ENCODE measurements at places on chromosomes 4 and X.

- peak; percentile 47 for DNase-seq
Measured at GRCh38 chrX:39900777-39901170, 197.0 kb downstream of the BCOR start.

GRCh38 chr4:3250438-3250955, 1.5 kb downstream of the MSANTD1 start:
- no peak for DNase-seq

GRCh38 chrX:14354521-14354920, 174.8 kb upstream of the GLRA2 start:
- no peak for DNase-seq

DNA sequence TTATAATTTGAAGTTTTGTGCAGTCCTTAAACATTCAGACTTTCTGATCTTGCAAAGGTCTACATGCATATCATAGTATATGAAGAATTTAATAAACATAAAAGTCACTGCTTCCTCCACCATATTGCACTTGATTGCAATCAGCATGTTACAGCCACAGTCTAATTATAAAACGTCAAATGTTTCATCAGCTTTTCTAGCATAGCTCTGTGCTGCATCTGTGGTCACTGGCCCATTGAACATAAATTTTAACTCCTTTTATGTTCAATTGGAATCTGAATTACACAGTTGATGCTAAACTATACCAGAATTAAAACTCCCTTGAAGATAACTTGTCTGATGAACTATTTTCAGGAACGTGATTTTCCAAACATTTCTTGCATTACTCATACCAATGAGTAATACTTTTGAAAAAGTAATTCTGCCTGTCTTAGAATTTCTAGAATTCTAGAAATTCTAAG, 329.1 kb downstream of the GALNTL6 start:
- DNase-seq = no peak

DNA sequence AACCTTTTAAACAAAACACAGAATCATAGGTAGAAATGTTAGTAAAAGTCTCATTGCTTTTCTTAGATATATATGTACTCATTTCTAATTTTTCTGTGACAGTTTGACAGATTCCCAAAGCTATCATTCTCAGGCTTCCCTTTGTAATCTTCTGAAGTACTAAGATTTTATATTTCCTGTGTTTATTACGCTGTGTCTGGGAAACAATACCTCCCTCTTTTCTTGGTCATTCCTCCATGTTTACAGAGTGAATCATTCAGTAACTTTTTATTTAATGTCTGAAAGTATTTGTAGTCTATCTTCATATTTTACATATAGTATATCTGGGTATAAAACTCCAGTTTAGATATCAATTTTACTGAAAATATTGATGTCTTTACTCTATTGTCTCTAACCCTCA, 1826.3 kb upstream of the IGFBP7 start:
- no peak for DNase-seq

- DNase-seq = no peak
Measured at GRCh38 chr4:95105112-95105511, 347.4 kb downstream of the BMPR1B start.

DNA sequence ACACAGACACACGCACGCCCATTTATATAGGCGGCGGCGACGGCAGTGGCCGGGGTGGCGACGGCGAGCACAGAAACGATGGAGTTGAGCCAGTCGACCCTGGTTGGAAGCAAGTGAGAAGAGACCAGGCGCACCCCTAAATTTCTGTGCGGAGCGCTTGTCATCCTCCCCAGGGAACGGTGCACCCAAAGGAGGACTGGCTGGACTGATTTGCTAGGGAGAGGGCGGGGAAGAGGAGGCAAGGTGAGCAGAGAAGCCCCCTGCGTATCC, 302 bp downstream of the NHS start:
- no peak for DNase-seq

GRCh38 chrX:34744521-34744920, 87.4 kb upstream of the TMEM47 start:
- no peak for DNase-seq

DNA sequence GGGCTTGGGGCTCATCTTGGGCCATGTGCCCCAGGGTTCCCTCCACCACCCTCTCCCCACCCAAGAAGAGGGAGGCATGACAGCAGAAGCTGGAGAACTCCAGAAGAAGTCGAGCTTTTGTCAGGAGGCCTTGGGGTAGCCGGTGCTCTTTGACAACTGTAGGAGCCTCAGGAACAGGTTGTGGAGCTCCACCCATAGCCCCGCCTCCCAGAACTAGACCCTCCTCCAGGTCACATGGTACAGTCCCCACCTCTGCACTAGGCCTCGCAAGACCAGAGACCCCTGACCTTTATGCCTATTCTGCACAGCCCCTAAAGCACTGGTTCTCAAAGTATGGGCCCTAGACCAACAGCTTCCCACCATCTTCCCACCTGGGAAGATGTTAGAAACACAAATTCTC, 8.0 kb upstream of the MORC4 start:
- no peak for DNase-seq

- no peak for DNase-seq
Measured at GRCh38 chrX:52118262-52118661, 49.3 kb upstream of the MAGED4B start.

GRCh38 chrX:155874571-155875244, 6.4 kb upstream of the VAMP7 start:
- no peak for DNase-seq

DNA sequence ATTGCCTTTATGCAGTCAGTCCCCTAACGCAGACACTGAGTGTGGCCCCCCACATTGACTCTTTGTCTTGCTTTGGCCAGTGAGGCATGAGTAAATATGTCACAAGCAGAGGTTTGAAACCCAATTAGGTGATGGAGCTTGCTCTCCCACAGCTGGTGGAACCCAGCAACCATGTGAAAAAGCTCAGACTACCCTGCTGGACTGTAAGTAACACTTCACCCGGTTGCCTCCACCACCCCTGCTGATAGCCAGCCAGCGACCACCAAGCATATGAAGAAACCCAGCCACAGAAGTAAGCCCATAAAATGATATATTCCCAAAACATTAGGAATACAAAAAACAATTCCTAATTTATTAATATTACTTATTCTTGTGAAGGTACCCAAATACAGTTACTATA, 21.6 kb upstream of the PDCL2 start:
- no peak for DNase-seq

GRCh38 chr4:168900080-168900479, 110.0 kb downstream of the CBR4 start:
- DNase-seq = no peak

DNA sequence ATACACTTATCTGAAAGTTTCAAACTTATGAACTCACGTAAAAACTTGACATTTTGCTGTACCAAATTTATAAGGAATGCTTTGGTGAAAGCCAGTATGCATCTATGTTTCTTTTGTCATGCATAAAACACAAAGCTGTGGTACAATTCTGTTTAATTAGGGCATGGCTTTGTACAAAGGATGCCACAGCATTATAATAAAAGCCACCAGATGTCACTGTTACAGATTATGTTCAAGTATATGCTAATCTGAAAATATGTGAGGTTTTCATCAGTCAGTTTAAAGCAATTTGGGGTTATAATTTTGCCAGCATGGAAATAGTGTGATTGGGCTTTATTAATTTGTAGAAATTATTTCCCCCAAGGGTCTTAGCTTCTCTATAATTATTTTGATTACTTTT, 69.0 kb downstream of the ATOH1 start:
- no peak for DNase-seq

GRCh38 chr4:11495291-11495690, 66.6 kb upstream of the HS3ST1 start:
- DNase-seq = no peak

GRCh38 chrX:72201836-72202536, 20.4 kb downstream of the PIN4 start:
- DNase-seq = no peak

GRCh38 chr4:187814737-187815465, 180.7 kb upstream of the ZFP42 start:
- no peak for DNase-seq

GRCh38 chrX:42229533-42229932, 306.2 kb upstream of the CASK start:
- no peak for DNase-seq

DNA sequence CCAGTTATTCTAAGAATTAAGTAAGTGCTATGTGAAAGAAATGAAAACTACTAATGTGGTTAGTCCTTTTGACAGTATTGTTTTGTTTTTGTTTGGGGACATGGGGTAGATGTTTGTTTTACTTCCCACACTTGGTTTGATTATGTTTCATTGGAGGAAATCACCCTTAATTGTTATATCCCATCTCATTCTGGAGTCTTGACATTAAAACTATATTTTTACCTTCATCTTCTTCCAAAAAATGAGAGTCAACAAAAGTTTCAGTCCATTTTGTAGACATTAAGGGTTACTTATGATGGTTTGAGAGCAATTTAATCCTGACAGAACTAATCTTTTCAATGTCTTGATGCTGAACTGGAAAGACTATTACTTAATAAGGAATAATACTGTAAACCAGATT, 108.7 kb downstream of the GPC3 start:
- DNase-seq = no peak

DNA sequence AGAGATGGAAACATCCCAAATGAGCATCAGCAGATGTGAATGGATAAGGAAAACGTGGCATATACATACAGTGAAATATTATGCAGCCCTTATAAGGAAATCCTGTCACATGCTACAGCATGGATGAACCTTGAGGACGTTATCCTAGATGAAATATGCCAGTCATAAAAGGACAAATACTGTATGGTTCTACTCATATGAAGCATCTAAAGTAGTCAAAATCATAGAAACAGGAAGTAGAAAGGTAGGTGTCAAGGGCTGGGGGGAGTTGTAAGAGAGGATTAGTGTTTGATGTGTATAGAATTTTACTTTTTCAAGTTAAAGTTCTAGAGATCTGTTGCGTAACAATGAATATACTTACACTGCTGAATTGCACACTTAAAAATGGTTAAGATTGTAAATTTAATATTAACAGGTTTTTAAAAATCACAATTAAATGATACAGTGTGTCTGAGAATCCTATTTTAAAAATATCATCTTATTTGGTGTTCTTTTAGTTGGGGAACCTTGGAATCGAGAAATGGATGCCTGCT, 58.5 kb downstream of the KDM6A start:
- DNase-seq = no peak

- no peak for DNase-seq
Measured at GRCh38 chrX:103275947-103276567, 493 bp downstream of the TCEAL5 start.

- no peak for DNase-seq
Measured at GRCh38 chr4:72365981-72366380, 203.0 kb downstream of the ADAMTS3 start.

DNA sequence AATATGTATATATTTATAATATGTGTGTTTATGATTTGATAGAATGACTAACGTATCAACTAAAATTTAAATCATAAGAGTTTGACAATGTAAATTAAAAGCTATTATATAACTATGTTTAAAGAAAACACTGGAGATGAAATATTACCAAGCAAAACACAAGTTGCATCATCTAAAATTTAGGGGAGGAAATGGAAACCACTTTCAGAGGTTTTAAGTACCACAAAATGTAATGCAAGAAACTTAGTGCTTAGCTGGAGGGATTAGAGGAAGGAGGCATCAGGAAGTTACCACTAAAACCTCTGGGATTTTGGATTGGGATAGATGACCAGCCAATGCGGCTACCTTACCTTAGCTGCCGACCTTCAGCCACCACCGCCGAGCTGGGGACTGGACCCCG, 1192.1 kb upstream of the PRKX start:
- DNase-seq = no peak

DNA sequence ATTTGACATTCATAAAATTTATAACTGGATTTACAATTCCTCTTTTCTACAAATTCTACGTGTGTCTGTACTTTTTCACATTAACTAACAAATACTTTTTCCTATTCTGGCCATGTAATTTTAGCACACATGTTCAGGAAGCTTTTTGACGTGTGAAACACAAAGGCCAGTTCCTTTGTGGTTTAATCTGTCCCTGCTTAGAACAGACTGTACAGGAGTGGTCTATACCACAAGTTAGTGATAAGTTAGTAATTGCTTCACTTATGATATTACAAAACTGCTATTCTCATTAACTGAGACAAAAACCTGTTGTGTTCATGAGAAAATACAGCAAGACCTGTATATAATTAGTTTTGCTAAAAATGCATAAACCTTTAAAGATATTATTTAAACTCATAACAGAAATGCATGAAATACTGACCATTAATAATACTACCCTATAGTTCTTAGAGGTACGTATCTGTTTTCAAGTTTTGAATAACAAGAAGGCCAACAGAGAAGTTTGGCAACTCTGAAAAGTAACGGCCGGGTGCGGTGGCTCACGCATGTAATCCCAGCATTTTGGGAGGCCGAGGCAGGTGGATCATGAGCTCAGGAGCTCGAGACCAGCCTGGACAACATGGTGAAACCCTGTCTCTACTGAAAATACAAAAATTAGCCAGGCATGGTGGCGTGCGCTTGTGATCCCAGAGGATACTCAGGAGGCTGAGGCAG, 13.7 kb upstream of the AREG start:
- no peak for DNase-seq

- DNase-seq = no peak
Measured at GRCh38 chr4:84491481-84491880, 7.6 kb downstream of the NKX6-1 start.

GRCh38 chrX:132277953-132278614, 58.8 kb upstream of the RAP2C start:
- DNase-seq = no peak

DNA sequence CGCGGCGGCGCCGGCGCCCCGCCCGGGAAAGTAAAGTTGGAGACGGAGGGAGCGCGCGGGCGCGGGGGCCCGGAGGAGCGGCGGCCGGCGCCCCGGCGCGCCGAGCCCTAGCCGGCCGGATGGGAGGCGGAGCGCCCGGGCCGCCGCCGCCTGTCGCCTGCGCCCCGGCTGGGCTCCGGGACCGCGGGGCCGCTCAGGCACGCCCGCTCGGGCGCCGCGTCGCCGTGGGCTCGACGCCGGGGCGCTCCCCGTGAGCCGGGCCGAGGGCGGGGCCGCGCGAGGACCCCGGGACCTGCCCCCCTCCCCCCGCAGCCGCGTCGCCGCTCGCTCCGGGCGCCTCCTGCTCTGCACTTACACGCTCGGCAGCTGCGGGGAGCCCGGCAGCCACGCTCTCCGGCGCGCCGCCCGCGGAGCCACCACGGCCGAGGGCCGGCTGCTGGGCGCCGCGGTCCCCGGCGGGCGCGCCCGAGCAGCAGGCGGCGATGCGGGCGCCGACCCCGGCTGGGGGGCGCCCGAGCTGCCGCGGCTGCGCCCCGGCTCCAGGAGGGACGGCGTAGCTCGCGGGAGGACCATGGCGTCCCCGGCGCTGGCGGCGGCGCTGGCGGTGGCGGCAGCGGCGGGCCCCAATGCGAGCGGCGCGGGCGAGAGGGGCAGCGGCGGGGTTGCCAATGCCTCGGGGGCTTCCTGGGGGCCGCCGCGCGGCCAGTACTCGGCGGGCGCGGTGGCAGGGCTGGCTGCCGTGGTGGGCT, at the start of gene ADRA2C:
ADRA2C (plus strand) TSS at position 350 of the 749 bp plus-strand sequence; CDS start at position 572, 222 bp downstream.
- peak; percentile 73 for DNase-seq

DNA sequence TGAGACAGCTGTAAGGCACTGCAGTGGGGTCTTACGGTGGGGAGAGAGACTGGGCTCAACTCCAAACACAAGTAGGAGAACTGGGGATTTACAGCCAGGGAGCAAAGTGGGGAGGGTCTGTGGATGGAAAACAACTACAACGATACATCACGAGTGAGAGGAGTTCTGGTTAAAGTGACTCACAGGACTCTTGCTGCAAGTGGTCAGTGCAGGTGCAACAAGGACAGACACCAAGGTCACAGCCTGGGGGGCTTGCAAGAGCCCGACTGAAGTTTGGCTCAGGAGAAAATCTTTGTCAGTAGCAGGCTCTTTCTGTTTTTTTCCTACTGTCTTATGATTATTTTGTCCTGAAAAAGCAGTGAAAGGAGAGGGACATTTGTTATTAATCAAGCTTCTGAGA, 10.1 kb upstream of the FAT1 start:
- no peak for DNase-seq
